ENCODE measurements at places on chromosomes 1 and 21.

DNA sequence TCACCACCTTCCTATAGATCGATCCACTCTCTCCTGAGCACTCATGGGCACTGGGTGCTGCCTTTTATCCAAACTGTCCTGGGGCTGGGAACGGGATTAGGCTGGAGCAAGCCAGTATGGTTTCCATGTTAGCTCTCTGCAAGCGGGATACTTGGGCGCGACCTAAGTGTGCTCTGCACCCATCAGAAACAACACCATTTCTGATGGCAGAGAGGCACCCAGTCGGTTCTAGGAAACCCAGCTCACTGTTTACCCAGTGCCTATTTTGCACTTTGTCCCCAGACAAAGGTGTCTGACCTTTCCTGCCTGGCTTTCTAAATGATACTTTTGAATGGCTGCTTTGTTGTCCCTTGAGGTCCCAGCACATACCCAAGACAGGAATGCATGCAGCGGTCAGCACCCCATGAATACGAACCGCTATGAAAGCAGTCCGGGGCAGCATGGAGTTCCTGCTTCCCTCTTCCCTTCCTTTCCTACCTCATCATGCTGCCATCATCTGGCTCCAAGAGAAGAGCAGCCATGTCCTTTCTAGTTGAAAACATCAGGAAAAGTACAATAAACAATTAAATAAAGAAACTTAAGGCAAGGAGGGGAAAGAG is 83.9 kb downstream of the TRABD2B start:
- no peak for DNase-seq

DNA sequence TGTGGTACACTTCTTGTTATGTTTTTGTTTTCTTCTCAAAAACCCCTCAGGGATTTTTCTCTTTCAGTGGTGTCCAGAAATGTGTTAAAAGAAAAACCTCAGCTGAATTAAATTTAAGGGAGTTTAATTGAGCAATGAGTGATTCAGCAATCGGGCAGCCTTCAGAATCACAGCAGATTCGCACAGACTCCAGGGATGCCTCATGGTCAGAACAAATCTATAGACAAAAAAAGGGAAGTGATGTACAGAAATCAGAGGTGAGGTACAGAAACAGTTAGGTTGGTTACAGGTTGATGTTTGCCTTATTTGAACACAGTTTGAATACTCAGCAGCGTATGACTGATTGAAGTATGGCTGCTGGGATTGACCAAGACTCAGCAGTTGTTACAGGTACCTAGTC is 86.2 kb downstream of the TLR5 start:
- no peak for DNase-seq

GRCh38 chr1:156794506-156795373 is 21.9 kb downstream of the SH2D2A start:
- DNase-seq, result no peak

GRCh38 chr1:8025061-8025670 is 943 bp downstream of the ERRFI1 start:
- DNase-seq, result no peak

DNA sequence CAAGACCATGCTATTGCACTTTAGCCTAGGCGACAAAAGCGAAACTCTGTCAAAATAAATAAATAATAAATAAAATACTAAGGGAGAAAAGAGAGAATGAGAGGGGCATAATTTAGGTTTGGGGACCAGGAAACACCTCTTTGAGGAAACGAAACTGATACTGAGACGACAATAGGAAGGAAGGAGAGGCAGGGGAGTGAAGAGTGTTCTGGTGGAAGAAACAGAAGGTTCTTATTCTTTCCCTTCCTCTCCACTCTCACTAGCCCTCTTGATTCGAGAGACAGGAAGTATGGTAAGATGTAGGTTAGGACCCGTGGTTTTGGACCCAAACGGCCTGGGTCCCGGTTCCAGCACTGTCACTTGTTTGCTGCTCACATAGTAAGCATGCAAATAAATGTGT is 1.6 kb upstream of the NKAIN1 start:
- no peak for DNase-seq

DNA sequence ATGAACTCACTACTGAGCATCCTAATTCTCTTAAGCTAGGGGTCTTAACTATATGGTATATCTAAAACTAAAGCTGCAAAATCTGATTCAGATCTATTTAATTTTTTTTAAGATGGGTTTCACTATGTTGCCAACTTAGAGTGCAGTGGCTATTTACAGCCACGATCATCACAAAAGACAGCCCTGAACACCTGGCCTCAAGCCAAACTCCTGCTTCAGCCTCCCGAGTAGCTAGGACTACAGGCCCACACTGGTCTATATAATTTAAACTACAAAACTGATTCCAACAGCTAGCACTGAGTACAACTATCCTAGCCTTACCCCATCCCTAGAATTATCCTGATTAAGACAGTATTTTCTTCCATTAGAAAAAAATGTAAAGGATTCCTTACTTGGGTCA is 37.1 kb downstream of the EIF4G3 start:
- DNase-seq, result no peak

- DNase-seq, result no peak
Observed at GRCh38 chr1:19140465-19140864, 69.6 kb downstream of the UBR4 start.

GRCh38 chr1:217542136-217542777 is 88.6 kb downstream of the GPATCH2 start:
- DNase-seq, result no peak

- DNase-seq, result no peak
Observed at GRCh38 chr1:30808067-30808662, 50.6 kb upstream of the LAPTM5 start.

DNA sequence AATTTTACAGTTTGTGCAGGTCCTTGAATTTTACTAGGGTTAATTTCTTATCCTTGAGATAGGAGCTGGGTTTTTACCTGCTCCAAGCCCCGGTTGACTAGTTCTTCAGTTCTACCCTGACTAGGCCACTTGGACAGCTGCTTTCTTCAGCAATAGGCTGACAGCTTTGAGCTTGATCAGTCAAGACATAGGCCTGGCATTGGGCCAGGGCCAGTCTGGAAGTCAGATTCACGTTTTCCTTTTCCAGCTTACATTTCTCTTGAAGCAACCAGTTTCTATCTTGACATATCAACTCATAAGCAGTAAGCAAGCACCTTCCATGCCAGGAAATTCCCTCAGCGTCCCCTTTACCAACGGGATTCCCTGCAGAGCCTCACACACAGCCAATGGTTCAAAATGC is 63.7 kb upstream of the AJAP1 start:
- DNase-seq, result no peak

- DNase-seq, result no peak
Observed at GRCh38 chr1:64212031-64212430, 8.6 kb downstream of the UBE2U start.

GRCh38 chr1:17653728-17654351 is 101.3 kb upstream of the ACTL8 start:
- DNase-seq, result no peak

DNA sequence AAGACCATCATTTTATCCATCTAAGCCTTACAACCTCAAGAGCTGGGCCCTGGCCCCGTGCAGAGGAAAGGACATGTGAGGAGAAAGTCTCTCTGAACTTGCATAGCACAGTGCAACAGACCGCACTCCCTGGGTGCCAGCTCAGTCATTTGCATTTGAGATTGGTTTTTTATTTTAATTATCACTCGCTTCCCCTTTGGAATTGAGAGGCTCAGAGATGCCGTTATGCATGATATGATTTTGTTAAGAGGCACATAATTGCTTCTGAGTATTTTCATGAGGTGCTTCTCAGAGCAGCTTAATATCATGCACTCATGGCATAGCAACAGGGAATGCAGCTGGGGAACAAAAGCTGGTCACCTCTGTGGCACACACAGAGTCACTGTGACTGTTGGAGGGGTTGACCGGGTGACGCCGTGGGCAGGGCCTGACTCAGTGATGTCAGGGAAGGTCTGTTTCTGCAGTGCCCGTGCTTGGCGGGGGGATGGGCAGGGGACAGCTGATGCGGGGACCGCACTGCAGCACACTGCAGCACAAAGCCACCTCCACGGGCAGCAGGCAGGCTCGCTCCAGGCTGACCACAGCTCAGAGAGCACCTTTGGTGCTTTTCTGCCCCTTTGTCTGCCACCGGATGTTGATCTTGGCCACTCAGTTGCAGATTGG is 43.2 kb upstream of the VAMP3 start:
- no peak for DNase-seq

DNA sequence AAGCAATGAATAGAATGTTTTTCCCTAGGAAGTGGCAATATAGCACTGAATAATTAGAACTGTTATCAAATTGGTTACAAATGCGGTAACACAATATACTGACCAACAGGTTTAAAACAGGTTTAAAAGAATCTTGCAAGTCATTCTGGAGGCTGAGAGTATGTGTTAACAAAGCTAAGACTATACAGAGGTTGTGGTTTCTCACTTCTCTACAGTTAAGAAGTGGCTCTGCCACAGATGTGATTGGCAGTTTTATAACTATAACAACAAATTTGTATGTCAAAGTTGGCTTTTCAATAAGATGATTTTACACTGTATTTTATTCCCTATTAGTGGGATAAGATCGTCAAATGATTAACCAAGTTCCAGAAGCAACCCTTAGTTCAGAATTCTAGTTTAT is 7.1 kb downstream of the ANGEL2 start:
- DNase-seq, result no peak

DNA sequence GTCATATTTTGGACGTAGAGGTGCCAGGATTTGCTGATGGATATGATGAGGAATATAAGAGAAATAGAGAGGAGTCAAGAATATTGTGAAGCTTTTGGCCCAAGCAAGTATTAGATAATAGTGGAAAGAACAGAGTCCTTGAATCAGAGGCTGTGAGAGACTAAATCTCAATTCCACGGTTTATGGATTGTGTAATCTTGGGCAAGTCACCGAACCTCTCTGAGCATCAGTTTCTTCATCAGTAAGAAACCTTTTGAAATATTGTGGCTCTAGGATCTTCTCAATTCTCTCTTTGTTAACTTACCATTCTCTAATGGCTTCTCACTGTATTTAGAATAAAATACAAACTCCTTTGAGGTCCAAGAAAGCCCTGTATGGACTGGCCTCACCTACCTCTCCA is 77.6 kb downstream of the RPS6KA1 start:
- DNase-seq, result no peak

DNA sequence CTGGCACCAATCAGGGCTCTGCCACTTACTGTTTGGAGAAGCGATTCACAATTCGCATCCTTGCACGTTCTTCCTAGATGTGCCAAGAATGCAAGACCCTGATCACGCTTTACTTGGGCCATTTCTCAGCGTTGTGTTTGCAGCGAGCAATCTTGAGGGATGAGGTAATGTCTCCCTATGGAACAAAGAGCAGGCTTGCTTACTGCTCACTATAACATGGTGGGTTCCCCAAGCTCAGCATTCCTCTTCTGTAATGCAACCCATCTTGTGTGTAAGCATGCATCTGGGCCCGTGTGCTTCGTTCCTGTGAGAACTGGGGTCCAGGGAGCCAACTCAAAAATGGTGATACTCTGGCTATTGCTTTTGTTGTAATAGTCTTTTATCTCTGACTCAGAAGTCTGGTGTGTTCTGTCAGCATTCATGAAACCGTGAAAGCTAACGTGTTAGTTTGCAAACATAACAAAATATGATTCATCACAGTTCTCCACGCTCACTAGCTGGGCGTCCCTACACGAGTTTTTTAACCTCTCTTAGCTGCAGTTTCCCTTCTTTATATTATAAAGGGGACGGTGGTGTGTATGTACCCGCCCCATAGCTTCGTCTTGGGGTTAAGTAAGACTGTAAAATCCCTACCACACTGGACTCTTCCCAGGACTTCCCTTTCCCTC is 33.3 kb downstream of the DNTTIP2 start:
- DNase-seq, result peak; percentile 14

DNA sequence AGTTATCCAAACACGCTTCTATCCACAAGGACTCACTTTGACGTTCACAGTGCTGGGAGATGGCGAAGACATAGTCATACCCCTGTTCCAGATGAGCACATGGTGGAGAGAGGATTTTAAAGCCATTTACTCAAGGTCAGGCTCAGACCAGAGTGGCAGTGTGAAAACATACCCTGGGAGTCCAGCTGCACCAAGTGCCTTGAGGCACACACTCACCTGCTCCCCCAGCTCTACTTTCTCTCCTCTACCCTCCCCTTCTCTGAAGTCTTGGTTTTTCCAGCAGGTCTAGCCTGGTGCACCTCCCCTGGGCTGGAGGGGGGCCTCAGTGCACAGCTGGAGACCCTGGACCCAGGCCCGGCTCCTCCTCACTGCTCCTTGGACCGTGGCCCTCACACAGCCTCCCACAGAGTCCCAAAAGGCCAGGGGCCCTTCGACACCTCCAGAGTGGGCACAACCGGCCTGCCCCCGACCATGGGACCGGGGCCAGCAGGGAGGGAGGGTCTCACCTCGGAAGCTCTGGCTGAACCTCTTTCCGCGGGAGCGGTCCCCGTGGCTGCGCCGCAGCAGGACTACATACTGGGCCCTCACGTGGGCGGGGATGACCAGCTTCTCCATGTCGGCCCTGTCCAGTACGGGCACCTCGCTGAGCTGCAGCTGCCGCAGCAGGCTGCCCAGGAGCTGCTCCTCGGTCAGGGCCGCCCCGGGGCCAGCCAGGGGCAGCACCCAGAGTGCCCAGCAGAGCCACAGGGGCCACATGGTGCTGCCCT is 452 bp downstream of the LEFTY2 start:
- DNase-seq, result no peak

- DNase-seq, result no peak
Observed at GRCh38 chr1:176949033-176949662, 215.4 kb downstream of the ASTN1 start.

- DNase-seq, result peak; percentile 22
Observed at GRCh38 chr1:161730050-161730564, 8.8 kb downstream of the FCRLB start.

DNA sequence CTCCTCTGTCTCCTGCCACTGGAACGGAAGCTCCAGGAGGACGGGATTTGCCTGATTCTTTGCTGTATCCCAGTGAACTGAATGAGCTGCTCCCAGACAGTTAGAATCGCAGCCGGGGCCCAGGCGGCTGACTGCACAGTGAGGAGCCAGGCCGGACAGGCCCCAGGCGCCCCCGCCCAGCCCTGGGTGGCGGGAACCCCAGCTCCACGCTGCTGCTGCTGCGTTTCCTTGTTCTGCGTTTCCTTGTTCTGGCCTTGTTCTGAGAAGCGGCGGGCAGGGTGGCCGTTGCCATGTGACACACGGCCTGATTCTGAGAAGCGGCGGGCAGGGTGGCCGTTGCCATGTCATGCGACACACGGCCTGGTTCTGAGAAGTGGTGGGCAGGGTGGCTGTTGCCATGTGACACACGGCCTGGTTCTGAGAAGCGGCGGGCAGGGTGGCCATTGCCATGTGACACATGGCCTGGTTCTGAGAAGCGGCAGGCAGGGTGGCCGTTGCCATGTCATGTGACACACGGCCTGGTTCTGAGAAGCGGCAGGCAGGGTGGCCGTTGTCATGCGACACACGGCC is 56.2 kb downstream of the SLC37A1 start:
- DNase-seq, result no peak

- DNase-seq, result no peak
Observed at GRCh38 chr1:116748272-116748671, 6.0 kb upstream of the CD2 start.

GRCh38 chr1:186112280-186112679 is 262.8 kb downstream of the TPR start:
- DNase-seq, result no peak

DNA sequence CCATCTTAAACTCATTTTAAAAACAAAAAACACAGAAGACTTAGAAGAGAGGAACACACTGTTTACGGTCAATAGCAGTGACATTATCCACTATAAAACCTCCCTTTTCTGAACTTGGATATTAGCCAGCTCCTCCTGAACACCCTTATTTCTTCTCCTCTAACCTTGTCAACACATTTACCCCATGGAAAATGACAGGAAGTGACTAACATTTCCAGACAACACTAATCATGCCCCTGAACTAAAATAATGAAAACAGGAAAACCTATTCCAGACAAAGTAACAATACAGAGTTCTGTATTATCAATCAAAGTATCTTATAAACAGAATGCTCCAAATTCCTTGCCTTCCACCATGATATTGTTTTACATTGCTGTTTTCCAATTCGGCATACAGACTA is 45.3 kb downstream of the PALMD start:
- no peak for DNase-seq

Data from stimulated activated CD8-positive, alpha-beta memory T cell treated with anti-CD3 and anti-CD28 coated beads, Interleukin-7, amount 100 ng/mL, for 48 hours (primary cell).